ENCODE measurements at places on chromosomes 4 and X.

- no peak for DNase-seq
These were observed 99.1 kb upstream of the TLR2 start for GRCh38 chr4:153585026-153585425.

DNA sequence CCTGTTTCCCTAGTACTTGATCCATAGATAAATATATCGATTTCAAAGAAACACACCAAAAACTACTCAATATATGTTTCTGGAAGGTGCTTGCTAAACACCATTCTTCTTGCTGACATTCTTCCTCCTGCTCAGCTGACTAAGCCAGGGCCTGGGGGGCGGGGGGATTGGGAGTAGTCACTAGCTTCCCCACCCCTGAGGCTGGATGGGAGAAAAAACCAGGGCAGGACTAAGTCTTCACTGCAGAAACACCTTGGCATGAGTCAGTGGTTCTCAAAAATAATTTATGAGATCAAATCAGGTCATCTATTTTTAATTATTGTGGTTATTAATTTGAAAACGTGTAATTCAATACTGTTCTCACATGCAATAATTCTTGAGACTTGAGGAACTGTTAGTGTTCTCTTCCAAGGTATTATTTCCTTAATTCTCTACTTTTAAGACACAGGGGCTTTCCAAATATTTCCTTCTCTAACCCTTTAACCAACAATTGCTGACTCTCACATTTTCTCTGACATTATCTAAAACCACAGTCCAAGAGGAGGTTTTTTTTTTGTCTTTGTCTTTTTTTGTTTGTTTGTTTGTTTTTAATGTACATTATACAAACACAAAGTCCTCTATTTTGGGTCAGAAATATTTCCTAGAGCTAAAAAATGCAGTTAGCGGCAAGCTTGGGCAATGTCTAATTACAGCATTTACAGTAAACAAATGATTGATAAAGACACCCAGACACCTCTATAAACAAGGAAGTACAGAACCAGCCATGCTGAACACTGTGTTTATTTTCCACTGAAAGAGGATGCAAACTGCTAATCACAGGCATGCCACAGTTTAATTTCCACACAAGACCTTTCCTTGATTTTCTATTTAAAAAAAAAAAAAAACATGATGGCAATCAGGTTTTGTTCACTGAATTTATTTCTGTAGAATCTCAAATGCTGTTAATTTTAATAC lies 120.3 kb upstream of the USP9X start:
- DNase-seq: peak; percentile 6

GRCh38 chrX:19496711-19497110 lies 18.6 kb downstream of the MAP3K15 start:
- no peak for DNase-seq

- DNase-seq: peak; percentile 54
These were observed 21.5 kb downstream of the ARSJ start for GRCh38 chr4:113957956-113958355.

- peak; percentile 85 for DNase-seq
These were observed 246.9 kb downstream of the FBXO8 start for GRCh38 chr4:174036576-174036975.

Data from NCI-H69 (cell line).